Fibroblast of skin of abdomen (primary cell): ENCODE measurements at places on chromosomes 2 and 18.

DNA sequence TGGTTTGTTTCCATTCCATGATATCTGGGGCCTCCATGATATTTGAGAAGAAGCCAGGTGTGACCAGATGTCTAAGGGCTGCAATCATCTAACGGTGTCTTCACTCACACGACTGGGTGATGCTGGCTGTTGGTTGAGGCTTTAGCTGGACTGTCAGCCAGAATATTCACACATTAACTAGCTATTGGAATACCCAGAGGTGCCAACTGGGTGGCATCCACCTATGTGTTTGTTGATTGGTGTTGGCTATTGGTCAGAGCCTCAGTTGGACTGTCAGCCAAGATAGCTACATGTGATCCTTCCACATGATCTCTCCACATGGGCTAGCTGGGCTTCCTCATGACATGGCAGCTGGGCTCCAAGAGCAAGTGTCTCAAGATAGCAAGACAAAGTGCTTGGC is 117.4 kb downstream of the CDCA7 start:
- no peak for DNase-seq

DNA sequence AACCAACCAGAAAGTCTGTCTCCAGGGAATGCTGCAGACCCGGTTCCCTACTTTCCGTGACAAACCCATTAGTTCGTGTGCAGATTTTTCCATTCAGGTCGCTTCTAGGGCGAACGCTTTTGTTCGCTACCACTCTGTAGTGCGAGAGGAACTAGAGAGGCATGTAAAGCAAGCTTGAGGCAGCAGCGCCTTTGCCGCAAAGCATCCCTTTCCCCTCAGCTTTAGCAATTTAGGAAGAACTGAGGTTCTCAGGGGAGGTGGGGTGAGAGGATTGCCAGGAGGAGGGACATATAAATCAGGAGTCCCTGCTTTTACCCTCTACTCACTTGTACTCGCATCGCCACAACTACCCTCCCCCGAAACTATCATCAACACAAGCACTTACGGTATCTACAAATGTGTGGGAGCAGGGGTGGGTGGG is 748 bp upstream of the ZNF804A start:
- DNase-seq, result peak; percentile 57

GRCh38 chr2:40279001-40279400 is 172.9 kb downstream of the SLC8A1 start:
- peak; percentile 35 for DNase-seq

DNA sequence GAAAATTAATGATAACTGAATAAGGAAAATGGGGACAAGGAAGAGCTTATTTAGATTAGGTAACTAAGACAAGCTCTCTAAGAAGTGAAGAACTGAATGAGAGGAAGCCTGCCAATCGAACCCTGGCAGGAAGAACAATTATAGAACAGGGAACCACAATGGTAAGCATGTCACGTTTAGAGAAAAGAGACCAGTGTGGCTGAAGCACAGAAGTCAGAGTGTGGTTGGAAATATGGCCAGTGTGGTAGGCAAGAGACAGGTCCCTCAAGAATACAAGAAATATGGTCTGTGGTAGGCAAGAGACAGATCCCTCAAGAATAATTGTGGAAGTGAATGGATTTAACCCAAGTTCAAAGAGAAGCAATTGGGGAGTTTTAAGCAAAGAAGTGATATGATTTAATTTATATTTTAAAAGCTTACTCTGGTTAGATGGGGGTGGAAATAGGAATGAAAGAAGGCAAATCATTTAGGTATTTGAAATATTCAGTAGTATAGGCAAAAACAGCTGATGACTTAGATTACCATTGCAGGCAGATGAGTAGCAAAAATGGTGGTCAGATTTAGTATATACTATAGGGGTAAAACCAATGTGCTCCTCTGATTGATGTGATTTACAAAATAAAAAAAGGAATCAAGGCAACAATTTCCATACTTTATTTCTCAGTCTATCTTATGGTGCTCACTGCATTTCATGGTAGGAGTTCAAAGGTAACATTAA is 38.8 kb upstream of the ERMN start:
- DNase-seq, result peak; percentile 33

- no peak for DNase-seq
Measured at GRCh38 chr2:216849987-216850386, 9.9 kb downstream of the TNP1 start.

- DNase-seq, result no peak
Measured at GRCh38 chr2:227460833-227461232, 11.1 kb upstream of the AGFG1 start.

DNA sequence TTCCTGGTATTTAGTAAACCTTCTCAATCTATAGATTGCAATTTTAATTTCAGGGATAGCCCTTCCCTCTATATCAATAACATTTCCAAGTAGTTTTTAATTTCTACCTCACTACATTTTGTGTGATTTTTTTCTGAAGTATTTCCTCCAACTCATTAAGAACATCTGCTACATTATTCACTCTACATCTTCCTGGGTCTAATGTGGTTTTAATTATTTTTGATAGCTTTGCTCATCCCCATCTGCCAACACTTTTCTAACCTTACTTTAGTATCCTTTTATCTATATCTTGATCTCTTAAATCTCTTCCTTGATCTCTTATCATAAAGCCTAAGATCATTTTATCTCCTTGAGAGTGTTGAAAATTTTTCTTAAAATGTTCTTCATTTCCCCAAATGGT is 278.3 kb upstream of the CYP26B1 start:
- peak; percentile 20 for DNase-seq

GRCh38 chr2:217222309-217222910 is 362.5 kb upstream of the TNP1 start:
- no peak for DNase-seq

DNA sequence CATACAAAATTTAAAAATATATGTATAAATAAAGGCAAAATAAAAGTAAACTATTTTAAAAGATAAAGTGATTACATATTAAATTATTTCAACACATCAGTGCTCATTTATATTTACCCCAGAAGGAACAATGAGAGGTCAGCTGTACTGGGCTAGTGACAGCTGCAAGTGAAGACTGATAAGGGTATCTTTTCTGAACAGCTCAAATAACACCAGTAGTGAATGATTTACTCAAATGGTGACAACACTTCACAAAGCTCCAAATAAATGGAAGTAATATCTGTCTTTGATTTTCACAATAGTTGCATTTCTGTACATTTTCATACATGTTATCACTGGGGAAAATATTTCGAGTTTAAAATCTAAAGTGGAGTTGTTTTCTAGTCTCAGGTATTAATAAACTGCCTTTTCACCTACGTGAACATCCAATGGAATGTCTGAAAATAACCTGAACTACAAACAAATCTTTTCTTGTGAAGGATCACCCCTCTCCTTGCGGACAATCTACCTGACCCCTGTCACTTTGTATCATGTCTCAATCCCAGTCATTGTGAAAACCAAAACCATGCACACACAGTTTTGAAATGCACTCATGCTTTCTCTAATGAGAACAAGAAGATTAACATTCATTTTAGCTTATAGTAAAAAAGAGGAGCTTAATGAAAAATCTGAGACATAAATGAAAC is 1928.8 kb upstream of the CELF4 start:
- no peak for DNase-seq

DNA sequence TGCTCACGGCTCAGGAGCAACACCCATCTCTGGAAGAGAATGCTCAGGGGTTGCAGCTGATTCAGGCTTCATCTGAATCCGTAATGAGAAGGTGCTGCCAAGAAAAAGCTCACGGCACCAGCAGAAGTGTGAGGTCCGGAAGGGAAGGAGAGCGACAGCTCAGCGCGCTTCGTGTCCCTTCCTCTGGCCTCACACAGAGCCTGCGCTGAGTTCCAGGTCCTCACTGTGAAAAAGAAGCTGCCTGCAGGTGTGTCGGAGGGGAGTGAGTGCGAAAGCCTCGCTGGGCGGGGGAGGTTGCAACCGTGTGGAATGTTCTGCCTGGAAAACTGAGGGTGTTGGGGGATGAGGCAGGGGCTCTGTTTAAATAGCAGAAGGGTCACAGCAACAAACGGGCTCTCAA is 76.2 kb upstream of the TWIST2 start:
- no peak for DNase-seq

- DNase-seq, result no peak
Measured at GRCh38 chr18:8660316-8660715, 45.0 kb upstream of the MTCL1 start.

DNA sequence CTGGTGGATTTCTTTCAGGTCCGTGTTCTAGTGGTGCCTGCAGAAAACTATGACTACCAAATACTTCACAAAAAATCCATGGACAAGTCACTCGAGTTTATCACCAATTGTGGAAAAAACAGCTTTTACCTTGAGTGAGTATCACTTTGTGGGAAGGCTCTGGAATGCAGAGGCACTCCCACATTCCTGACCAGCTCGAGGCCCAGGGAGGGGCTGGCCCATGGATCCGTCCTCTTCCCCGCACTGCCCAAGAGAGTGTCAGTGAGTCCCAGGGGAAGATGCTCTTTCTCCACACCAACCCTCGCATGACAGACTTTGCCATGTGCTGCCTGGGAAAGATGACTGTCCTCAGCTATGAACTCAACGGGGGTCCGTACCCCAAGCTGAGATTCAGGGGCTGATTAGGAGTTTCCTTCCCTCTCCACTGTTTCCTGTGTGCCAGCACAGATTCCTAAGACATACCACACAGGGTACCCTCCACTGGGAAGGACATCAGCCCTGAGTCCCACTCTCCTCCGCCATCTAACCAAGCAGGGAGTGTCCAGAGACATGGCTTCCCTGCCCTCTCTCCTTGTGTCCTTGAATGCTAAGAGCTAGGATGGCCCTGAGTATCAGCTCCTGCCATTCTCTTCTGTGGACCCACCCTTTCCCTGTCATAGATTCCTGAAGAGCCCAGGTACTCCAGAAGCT is 155.9 kb downstream of the LAMA3 start:
- peak; percentile 48 for DNase-seq

- DNase-seq, result no peak
Measured at GRCh38 chr2:160207271-160207670, 7.2 kb upstream of the ITGB6 start.

DNA sequence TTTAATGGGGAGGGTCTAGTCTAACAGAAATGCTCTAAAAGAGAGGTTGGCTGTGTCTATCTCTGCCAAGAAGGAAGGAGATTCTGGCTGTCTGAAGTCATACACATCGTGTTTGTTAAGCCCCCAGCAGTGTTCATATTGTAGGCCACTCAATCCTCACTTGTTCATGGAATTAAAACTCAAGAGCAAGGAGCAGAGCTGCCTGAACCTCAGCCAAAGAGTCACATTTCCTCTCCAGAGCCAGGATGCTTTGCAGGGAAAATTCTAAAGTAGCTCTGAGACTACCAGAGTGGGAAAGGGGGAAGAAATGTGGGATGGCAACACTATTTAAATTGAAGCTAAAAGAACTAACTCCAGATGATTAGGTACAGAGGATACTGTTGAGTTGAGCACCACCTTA is 190.7 kb upstream of the CXCR4 start:
- DNase-seq, result no peak

DNA sequence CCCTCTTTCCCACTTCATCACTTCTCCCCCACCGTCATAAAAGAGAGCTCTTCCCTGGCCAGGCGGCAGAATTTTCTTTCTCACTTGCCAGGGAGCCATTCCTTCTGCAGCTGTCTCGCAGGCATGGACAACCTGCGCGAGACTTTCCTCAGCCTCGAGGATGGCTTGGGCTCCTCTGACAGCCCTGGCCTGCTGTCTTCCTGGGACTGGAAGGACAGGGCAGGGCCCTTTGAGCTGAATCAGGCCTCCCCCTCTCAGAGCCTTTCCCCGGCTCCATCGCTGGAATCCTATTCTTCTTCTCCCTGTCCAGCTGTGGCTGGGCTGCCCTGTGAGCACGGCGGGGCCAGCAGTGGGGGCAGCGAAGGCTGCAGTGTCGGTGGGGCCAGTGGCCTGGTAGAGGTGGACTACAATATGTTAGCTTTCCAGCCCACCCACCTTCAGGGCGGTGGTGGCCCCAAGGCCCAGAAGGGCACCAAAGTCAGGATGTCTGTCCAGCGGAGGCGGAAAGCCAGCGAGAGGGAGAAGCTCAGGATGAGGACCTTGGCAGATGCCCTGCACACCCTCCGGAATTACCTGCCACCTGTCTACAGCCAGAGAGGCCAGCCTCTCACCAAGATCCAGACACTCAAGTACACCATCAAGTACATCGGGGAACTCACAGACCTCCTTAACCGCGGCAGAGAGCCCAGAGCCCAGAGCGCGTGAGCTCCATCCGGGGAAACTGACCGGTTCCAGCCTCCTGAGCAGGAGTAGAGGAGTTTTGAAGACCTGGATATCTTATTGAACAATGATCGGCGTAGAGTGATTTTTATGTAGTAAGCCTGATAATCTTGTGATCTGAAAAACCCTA is at the start of gene MSGN1:
MSGN1 (plus strand) TSS at position 65 of the 850 bp plus-strand sequence; CDS start at position 124, 59 bp downstream.
- no peak for DNase-seq

GRCh38 chr2:150076281-150076680 is 411.2 kb downstream of the RND3 start:
- DNase-seq, result peak; percentile 84

DNA sequence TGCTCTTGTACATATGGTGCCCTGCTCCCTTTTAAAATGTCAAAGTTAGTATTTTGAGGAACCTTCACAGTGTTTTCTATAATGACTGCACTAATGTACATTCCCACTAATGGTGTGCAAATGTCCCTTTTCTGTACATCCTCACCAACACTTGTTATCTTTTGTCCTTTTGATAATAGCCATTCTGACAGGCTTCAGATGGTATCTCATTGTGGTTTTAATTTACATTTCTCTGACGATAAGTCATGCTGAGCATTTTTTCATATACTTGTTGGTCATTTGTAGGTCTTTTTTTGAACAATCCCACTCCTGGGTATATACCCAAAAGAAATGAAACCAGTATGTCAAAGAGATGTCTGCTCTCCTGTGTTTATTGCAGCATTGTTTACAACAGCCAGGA is 268.3 kb downstream of the FBXO15 start:
- DNase-seq, result peak; percentile 6

- DNase-seq, result no peak
Measured at GRCh38 chr2:239179851-239180371, 220.9 kb downstream of the HDAC4 start.

- no peak for DNase-seq
Measured at GRCh38 chr2:97645112-97645694, 659 bp upstream of the COX5B start.

GRCh38 chr2:145108361-145108778 is 588.5 kb upstream of the ZEB2 start:
- no peak for DNase-seq

GRCh38 chr2:74841641-74842040 is 7.7 kb downstream of the HK2 start:
- no peak for DNase-seq

GRCh38 chr2:68807821-68808266 is 63.4 kb downstream of the BMP10 start:
- no peak for DNase-seq

- peak; percentile 49 for DNase-seq
Measured at GRCh38 chr18:2104620-2105462, 466.5 kb downstream of the METTL4 start.

DNA sequence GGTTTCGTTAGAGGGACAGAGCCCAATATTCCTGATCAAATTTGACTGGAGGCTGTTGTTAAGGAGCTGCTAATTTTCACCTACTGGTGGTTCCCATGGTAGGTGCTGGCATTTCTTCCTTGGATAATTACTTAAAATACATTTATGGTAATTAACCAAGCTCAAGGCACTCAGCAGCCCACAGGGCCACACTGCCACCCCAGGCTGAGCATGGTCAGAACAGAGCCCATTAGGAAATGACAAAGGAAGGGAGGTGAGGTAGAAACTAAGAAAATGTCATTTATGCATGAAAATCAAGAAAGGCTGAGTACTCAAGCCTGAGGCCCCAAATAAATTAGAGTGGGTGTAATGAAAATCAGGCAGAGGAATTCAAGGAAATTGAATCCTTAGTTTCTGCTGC is 510.2 kb upstream of the GYPC start:
- DNase-seq, result no peak

GRCh38 chr18:76725445-76725844 is 96.9 kb upstream of the ZNF236 start:
- DNase-seq, result no peak
